ENCODE measurements at places on chromosomes 1 and 21.

DNA sequence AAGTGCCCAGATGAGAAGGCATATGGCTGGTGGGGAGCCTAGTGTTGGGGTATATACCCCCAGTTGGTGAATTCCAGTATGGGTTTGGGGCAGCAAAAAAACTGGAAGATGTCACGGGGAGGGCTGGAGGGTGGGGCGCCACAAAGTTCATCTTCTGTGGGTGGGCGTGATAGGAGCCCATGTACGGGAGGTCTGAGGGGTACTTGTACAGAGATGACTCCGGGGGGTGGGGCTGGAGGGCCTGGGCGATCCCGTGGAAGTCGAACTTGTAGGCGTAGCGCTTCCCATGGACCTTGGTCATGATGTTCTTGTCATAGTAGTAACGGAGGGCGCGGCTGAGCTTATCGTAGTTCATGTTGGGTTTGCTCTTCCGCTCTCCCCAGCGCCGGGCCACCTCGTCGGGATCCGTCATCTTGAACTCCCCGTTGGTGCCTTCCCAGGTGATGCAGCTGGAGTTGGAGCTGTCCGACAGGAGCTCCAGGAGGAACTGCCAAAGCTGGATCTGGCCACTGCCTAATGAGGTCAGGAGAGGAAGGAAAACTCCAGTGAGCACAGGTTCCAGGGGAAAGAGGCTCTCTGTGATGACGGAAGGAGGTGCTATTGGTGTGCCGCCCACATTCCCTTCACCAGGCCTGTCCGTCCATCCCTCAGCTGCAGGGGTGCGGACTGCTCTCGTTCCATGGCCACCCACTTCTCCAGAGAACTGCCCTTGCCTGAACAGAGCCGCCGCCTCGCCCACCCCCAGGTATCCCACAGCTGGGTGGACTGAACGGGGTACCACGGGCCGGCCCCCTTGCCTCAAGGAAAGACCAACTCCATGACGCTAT is 114.7 kb downstream of the ERG start:
- DNase-seq = no peak

DNA sequence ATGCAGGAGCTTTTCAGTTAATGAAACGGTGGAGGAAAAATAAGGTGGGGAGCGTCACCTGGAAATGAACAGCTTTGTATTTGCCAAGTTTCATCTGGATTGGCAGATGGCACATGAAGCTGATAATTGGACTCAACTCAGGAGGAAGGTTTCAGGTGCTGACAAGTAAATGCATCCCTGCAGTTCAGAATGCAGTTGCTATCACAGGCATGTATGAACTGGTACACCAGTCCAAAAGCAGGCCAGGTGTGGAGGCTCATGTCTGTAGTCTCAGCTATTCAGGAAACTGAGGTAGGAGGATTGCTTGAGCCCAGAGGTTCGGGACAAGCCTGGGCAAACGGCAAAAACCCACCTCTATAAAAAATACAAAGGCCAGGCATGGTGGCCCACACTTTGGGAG is 15.5 kb downstream of the DEGS1 start:
- no peak for DNase-seq

DNA sequence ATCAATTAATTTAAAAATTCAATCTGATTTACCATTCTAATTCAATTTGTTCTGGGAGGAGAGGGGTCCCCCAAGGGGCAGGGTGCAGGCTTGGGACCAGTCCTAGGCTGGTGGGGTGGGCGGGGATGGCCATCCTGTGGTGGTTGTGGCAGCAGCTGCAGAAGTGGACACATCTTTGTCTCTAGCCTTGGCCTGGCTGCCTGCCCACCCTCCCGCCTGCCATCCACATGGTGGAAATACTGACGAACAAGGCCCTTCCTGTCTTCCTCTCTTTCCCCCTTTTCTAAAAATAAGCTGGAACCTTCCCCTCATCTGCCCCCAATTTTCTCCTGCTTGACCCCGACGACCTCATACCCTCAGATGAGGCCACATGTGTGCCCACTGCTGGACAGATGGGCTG is 130.9 kb downstream of the FOXD2 start:
- DNase-seq = peak; percentile 51

- no peak for DNase-seq
Measured at GRCh38 chr1:24857507-24858133, 72.5 kb downstream of the RUNX3 start.

DNA sequence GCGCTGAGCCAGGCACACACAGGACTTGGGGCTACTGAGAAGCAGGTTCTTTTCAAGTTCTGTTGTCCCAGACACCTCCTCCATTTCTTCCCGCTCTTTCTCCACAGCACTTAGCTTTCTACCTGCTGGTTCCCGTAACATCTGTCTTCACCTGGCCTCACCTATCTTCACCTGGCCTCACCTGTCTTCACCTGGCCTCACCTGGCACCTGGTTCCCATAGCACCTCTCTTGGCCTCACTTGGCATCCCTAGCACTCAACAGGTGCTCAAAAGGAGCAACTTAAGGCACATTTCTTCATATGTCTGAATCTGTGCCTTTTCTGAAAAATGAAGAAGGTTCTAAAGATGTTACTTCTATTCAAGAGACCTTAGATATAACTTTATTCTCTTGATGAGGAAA is 10.4 kb downstream of the KCNK1 start:
- no peak for DNase-seq

DNA sequence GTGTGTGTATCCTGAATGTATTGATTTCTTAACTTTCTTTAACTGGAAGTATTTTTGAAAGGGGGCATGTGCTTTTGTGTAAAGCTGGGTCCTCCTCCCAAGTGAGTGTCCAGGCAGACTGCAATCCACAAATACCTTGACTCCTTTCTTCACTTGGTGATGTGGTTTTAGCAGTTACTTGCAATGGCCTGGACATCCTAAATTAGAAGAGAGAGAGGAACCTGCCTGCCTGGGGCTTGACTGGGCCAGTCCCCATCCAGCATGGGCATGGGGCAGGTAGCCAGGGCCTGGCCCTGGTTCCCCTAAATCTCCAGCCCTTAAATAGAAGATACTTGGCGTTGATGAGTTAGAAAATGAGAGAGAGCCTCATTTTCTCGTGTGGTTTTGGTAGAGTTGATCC is 159.7 kb downstream of the PGBD5 start:
- DNase-seq = no peak

- no peak for DNase-seq
Measured at GRCh38 chr21:35198982-35199732, 150.1 kb upstream of the RUNX1 start.
